ENCODE measurements at places on chromosomes 6 and 20.

DNA sequence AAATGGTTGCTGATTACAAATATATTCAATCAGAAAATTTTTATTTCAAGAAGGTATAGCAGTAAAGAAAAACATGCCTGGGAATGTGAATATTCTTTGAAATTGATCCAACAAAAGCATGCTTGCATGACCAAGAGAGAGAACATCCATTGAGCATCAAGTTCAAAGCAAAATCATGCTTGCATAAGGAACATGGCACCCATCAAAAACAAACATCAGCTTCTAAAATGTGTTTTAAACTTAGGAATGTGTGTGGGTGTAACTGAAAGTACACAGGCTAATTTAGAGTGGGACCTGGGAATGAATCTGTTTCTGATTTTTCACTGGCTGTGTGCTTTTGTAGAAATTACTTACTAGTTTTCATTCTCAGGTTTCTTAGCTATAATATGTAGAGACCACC lies 5.6 kb downstream of the SLC17A5 start:
- no peak for DNase-seq

DNA sequence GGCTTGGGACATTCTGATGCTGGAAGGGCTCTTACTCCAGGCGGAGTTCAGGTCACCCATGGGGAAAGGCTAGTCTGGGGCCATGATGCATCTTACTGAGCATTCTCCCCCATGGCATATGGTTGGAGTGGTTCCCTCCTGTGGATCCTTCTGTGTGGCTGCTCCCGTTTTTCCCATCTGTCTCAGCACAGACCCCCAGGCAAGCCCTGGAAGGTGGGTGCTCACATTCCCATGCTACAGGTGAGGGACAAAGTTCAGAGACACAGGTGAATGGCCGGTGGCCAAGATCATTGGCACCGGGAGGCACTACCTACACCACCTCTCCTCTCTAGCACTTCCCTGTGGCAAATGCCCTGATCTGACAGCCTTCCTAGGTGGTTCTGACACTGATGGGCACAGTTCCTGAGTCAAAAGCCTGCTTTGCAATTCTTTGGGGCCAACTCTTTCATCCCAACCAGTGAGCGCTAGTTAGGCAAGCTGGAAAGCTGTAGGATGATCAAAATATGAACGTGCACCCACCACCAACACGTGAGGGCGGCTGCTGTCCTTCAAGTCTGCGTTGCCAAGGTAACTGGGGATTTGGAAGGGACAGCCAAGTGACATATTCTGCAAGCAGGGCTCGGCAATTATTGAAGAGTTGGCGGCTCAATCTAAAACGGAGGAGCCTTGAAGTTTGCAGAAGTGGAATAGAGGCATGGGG lies 124.6 kb downstream of the CDH4 start:
- no peak for DNase-seq

- no peak for DNase-seq
Measured at GRCh38 chr6:317060-317447, 24.8 kb downstream of the DUSP22 start.

GRCh38 chr6:155197932-155198331 lies 65.9 kb upstream of the CLDN20 start:
- no peak for DNase-seq

DNA sequence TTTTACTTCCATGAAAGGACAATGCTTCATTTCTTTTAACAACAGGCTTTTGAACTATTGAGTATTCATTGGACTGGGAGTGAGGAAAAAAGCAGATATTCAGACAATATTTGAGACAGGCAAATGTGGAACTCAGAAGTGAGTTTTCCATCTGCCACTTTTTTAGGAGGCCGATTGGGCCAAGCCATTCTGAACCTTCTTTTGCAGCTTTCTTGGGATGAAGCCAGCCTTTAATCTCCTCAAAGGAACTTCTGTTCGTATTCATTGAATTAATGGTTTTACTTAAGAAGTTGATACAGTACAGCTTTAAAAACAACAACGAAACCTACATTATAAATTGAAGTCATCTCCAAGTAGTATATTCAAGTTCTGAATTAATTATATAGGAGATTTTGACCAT lies 187.1 kb upstream of the RNF217 start:
- DNase-seq, result no peak

GRCh38 chr6:7267466-7268091 lies 45.4 kb downstream of the SSR1 start:
- peak; percentile 22 for DNase-seq

- no peak for DNase-seq
Measured at GRCh38 chr6:95169775-95170174, 407.6 kb upstream of the MANEA start.

GRCh38 chr20:4886771-4887527 lies 114.4 kb downstream of the SLC23A2 start:
- DNase-seq, result no peak

DNA sequence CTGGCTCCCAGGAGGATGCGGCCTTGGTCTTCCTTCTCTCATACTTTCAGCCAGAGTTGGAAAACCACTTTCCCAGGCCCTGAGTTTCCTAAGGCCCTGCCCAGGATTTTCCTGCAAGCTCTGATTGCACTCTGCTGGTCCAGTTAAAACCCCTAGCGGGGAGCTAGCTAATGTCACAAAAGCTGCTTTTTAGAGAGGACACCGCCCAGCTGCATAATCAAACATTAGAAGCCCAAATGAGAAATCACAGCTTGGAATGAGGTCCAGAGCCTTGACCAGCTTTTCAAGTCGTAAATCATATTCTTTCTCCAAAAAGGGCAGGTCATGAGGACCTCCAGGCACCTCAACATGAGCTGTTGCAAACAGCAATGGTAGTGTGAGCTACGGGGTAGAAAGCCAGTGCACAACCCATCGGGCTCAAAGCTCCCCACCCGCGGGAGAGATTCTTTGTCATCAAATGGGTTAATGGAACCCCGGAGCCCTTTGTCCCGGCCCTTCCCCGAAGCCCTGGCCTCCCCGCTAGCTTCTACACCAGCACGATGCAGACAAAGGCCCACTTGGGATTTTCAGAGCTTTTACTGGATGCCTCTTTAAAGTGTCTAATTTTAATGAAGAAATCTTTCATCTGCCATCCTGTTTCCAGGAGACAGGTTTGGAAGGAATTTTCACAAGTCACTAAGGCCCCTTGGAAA lies 134.0 kb downstream of the SCML4 start:
- no peak for DNase-seq

DNA sequence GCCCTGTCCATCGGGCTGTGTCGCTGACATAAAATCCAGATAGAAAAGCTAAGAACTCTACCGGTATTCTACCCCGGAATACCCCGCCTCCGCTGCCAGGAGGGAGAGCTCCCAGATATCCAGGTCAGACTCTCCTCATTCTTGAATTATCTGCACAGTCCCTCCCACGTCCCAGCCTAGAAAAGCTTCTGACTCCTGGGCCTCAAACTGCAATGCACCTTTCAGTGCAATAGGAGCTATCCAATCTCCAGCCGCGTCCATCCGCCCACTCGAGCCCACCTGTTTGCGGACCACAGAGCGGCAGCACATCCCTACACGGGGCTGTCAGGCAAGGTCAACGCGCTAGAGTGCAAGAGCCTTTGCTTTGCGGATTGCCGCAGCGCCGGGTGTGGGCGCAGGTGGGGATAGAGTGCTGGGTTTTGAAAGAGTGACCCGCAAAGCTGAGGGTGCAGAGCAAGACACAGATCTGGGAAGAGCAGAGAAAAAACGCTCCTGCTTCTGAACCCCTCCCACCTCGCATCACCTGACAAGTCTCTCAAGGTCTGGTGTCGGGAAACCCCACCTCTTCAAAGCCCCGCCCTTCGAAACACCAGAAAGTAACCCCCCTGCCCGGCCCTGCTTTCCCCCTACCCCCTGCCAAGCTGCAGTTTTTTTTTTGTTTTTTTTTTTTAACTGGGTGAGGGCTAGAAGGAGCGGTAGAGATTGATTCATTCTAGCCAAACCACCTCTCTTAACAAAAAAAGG lies 1.3 kb downstream of the TAPBP start:
- no peak for DNase-seq

DNA sequence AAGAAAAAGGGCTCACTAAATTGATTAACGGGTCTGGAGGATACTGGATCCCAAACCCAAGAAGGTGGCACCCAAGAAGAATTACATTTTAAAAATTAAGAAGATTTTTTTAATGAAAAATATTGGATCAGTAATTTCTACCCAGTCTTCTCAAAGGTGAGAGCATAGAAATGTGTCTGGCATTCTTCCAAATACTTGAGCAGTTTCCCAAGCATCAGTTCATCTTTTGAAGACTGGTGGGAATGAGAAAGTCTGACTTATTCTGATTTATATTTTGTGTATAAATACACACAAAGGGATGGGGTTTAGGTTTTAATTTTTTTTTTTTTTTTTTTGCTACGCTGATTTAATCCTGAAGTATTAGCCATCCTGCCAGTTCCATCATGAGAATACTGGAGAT lies 3.3 kb downstream of the MGME1 start:
- DNase-seq, result no peak

GRCh38 chr6:159110013-159110412 lies 59.2 kb upstream of the FNDC1 start:
- peak; percentile 9 for DNase-seq

- DNase-seq, result peak; percentile 64
Measured at GRCh38 chr6:37314487-37315156, 39.2 kb upstream of the RNF8 start.

GRCh38 chr6:99559057-99559456 lies 9.4 kb downstream of the CCNC start:
- DNase-seq, result no peak

DNA sequence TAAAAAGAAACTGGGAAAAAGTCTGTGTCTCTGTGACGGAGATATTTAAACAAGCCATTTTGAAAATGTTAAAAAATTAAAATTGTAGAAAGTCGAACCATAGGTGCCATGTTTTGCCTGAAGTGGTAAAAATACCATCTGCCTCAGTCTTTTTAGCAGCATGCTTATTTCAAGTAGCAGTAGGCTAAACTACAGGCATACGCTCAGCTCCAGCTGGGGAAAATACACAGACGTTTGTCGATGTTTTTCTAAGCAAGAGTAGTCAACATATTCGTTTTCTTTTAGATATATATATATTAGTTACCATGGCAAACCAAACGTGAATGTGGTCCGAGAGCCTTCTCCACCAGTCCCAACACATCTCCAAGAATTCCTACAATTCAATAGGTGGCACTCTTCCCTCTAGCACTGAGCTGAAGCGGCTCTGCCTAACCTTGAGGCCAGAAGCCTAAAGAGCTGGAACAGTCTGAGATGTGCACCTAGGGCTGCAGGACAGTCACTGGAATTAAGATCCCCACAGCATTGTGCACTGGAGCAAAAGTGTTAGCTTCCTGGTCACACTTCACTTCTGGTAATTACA lies 70.2 kb upstream of the BEND3 start:
- peak; percentile 20 for DNase-seq

GRCh38 chr20:1965520-1966351 lies 28.1 kb downstream of the PDYN start:
- DNase-seq, result peak; percentile 34

GRCh38 chr20:48904566-48905296 lies 16.8 kb upstream of the ARFGEF2 start:
- DNase-seq, result peak; percentile 33

DNA sequence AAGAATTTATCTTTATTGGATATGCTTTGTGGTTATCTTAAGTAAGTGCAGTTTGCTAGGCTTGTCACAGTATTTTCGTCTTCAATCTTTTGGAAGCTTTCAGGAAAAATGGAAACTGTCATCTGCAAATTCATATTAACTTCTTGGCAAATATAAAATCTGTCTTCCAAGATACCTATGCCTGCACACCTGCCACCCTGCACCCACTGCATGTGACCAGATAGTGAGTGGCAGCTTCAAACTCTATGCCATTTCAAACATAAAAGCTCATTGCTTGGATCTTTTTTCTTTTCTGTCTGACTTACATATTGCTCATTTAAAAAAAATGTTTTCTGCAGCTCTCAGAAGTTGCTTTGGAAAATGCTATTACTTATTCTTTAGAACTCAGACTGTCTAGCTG lies 14.1 kb downstream of the OPRM1 start:
- no peak for DNase-seq

- DNase-seq, result no peak
Measured at GRCh38 chr6:131574133-131574532, 1.1 kb downstream of the ARG1 start.

DNA sequence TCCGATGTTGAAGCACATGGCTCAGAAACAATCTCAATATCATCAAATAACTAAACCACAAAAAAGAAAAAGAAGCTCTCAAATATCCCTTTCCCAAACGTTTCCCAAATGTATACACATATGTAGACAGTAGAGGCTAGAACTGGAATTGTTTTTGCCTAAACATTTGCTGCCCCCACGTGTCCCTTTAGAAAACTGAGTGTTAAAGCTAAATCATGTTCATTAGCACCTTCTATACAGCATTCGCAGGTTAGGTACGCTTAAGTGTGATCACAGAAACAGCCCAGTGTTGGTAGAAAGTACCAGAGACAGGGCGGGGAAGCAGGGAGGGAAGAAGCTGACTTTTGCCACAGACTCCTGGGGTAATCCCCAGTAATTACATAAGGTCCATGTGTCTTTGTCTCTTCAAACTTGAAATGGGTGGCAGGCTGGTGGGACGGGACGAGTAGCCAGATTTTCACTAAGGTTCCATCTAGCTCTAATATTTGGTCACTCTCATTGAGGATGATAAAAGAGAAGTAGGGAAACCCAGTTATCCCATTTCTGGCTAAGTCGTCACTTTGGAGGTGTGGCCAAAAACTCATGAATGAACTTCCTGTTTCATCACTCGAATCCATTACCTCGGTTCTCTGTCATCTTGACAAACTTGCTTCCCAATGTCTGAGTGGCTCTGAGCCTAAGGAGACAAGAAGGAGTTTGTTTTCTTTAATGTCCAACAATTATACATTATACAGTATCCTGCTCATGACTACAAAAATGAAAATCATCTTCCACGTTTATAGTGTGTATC lies 15.0 kb upstream of the TFAP2A start:
- DNase-seq, result peak; percentile 13

- DNase-seq, result no peak
Measured at GRCh38 chr20:57106692-57107091, 159.7 kb downstream of the BMP7 start.

DNA sequence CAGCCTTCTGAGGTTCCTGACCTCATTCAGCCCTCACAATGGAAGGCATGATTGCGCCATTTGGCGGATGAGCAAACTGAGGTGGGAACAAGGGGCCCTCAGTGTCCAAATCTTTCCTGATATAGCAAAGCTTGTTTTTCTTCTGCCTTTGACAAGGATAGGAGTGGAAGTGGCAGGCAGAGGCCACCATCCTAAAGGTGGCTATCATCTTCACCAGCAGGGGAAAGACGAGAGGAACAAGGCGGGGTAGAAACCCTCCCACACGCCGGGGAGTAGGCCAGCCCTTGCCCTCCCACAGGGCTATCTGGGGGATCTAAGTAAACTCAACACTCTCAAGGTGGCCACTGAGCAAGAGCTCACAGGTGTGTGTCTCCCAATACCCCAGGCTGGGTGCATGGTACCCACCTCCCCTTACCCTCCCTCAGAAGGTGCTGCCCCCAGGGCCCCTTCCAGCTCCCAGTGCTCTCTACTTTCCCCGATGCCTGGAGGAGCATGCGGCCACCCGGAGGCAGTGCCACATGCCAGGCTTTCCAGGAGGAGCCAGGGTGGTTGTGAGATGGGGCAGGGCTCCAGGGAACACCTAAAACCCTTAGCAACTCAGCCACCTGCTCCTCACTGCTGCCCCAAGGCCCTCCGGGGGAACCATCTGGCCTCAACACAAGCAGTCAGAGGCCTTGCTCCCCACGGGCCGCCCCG lies 11.2 kb downstream of the SPDEF start:
- peak; percentile 86 for DNase-seq

GRCh38 chr6:109690373-109690736 lies 647 bp downstream of the AK9 start:
- no peak for DNase-seq

Measured in DMS 273 treated with DMSO at 0.1 percent for 48 hours (cell line).